Bronchial epithelial cell (primary cell): ENCODE measurements at places on chromosomes 5 and 9.

DNA sequence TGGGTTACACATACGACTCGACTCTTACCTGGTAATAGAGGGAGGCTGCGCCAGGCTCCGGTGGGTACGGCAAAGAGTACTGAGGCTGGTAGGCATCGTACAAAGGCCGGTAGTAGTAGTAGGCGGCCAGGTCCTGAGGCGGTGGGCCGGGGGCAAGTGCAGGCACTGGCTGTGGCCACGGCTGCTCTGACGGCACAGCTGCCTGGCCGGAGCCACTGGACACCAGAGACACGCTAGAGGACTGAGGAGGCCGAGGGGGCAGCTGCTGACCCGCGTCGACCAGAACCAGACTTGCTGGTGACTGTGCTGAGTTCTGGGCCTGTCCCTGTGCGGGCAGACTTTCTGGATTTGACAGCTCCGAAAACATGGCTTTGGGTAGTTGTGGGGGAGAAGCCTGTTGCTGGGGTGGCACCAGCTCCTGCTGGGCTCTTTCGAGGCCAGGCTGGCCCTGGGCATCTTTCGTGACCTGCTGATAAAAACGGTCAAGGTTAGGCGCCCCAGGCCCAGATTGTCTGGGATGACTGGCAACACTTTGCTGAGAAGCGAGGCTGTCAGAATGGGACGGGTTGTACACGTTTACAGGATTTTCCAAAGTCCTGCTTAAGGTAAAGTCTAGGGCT, 8.7 kb downstream of the SEC16A start:
- no peak for DNase-seq

DNA sequence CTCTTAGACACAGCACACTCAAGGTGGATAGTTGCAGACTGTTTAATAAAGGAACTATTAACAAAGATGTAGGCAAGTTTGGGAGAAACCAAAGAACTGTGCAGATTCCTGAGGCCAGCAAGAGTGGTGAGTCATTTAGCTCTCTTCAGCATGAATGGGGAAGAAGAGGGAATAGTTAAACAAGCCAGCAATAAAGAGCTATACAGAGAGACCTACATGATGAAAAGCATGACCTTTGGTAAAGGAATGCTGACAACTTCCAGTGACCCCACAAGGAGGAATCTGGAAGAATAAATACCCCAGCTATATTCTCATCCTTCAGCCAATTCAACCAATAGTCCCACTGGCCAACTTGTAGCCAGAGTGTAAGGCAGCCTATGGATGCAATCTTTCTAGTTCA, 706.0 kb upstream of the GRAMD2B start:
- peak; percentile 52 for DNase-seq

DNA sequence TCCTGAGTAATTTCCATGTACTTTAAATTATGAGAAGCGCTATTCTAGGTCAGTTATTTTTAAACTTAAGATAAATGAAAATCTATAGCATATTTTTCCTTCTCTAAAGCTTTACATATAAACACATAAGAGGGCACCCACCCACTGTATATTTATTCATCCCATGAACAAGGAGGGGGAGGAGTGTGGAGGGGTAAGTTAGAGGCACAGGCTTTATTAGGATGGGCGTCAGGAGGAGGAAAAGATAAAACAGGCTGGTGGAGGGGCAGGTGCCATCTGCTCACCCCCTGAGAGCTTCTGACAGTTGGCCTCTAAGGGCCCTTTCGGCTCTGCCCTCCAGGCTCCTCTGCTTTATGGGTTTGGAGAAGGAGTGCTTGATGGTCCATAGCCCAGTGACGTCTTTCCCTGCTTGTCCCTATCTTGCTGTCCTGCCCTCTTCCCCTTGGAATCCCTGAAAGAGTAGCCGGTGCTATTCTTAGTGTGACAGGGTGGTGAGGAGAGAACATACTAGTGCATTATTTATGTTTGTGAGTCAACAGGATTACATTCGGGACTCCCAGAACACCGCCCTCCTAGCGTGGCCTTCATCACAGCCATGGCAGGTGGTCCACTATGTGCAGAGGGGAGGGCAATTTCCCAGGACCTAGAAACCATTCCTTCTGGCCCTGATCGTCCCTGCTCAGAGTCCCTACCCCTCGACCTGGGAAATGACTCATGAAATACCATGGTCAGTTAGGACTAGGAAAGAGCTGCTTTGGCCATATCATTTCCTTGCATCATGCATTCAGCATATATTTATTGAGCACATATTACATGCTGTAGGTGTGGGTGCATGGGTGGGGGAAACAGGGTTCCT, 7.9 kb upstream of the SYNPO start:
- no peak for DNase-seq

DNA sequence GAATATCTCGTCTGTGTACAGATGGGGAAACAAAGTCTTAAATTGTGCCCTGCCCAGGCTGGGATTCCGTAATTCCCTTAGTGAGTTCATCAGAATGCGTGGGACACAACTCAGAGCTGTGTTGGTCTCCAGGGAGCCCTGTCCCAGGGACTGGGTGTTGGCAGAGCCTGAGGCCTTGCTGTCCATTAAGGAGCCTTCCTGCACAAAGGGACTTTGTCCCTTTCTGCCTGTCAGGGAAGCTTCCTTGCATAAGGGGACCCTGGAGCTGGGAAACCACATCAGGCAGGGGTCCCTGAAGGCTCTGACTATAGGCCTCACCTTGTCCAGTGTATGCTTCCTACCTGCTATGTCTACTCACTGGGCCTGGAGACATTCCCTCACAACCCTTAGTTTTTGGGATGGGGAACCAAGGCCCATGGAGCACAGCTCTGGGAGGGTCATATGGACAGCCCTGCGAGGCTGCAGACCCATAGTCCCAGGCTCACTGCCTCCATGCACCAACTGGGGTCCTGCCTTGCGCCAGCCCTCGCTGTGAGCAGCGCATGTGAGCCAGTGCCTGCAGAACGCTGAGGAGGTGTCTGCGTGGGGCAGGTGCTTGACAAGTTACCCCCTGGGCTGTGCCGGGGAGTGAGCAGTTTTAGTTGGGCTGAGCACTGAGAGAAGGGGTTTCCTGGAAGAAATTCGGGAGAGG, 1.6 kb downstream of the CARD19 start:
- DNase-seq: no peak

DNA sequence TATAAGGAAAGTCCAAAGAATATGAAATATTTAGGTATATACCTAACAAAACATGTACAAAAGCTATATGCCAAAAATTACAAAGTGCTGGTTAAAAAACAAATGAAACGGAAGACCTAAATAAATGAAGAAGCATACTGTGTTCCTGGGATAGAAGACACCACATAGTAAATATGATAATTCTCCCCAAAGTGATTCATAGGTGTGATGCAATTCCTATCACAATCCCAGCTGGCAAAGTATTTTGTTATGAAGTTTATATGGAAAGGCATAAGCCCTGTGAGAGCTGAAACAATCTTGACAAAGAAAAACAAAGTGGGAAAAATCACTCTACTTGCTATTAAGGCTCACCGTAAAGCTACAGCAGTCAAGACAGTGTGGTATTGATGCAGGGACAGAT, 2.6 kb upstream of the SMIM23 start:
- DNase-seq: peak; percentile 74

GRCh38 chr5:171961117-171961516, 45.3 kb downstream of the FBXW11 start:
- no peak for DNase-seq

DNA sequence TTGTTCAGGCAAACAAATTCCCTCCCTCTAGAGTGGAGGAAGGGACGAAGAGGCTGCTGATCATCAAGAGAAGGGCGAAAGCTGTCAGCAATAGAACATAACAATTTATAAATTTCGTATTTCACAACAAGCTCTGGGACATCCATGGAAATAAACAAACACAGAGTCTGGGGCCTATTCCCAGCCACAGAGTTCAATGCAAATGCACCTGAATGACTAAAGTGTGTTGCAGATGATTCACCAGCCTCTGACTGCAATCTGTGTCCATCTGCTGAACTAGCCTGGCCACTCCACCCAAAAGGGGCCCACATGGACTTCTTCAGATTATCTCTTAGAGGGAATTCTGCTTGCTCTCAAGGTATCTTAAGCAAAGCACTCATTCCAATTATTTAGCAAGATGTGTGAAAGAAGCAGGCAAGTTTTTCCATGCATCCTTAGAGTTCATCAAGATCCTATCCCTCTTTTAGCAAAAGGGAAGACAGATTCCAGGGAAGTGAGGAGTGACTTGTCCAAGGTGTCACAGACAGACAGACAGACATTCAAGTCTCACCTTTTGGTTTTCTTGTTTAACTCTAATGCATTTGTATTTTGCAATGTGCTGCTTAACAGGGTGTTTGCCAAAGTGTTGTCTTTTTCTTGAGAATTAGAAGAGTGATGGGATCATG, 307.8 kb upstream of the PAPPA start:
- peak; percentile 88 for DNase-seq

- DNase-seq: no peak
Observed at GRCh38 chr5:2136728-2137333, 254.1 kb upstream of the IRX4 start.

DNA sequence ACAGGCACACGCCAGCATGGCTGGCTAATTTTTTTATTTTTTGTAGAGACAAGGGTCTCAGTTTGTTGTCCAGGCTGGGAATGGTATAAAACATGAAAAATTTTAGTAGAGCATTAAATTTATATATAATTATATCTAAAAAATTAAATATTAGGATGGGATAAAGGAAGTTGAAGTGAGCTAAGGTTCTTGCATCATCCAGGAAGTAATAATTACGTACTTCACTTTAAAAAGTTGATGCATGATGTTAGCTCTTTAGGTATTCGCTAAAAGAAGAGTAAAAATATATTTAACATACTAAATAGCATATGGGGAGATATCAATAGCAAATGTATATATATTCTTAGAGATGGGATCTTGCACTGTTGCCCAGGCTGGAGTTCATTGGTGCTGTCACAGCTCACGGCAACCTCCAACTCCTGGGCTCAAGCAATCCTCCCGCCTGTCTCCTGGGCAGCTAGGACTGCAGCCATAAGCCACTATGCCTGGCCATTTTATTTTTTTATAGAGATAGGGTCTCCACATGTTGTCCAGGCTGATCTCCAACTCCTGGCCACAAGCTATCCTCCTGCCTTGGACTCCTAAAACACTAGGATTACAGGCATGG, 12.3 kb downstream of the DCAF10 start:
- no peak for DNase-seq

DNA sequence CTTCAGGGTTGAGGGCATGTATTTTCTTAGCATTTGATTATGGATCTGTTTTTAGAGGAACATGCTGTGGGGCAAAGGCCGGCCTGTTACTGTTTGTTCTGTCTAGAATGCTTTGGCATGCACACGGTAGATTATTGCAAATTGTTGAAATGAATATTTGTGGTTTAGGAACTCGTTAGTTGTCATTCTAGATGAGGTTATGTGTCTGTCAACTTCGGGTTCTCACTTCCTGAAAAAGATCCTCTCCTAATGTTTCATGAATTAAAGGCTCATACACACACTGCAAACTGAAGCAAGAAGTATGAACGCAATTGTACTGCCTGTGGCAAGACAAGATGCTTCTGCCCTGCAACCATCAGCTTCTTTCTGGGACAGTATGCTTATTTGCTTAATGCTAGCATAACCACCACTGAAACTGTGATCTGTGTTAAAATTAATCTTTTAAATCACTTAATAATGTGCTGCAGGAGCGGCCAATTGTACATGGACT, 99.6 kb downstream of the BASP1 start:
- peak; percentile 82 for DNase-seq

GRCh38 chr5:146291421-146292074, 47.1 kb upstream of the POU4F3 start:
- peak; percentile 51 for DNase-seq

- DNase-seq: peak; percentile 81
Observed at GRCh38 chr5:23727271-23727670, 219.9 kb downstream of the PRDM9 start.

DNA sequence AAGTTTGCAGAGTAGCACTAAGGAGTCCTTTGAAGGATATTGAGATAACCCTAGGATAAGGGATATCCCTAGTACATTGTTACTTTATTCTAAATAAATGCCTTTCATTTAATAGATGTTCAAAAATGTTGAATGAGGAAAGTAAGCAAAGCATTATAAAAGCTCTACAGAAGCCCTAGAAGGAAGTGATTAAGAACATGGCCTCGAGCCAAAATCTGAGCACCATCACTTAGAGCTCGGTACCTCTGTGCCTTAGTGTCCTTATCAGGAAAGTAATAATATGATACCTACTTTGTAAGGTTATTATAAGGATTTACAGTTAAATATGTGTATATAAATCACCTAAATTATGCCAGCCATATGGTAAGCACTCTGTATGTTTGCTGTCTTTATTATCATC, 242.6 kb downstream of the KIAA0825 start:
- DNase-seq: peak; percentile 59

DNA sequence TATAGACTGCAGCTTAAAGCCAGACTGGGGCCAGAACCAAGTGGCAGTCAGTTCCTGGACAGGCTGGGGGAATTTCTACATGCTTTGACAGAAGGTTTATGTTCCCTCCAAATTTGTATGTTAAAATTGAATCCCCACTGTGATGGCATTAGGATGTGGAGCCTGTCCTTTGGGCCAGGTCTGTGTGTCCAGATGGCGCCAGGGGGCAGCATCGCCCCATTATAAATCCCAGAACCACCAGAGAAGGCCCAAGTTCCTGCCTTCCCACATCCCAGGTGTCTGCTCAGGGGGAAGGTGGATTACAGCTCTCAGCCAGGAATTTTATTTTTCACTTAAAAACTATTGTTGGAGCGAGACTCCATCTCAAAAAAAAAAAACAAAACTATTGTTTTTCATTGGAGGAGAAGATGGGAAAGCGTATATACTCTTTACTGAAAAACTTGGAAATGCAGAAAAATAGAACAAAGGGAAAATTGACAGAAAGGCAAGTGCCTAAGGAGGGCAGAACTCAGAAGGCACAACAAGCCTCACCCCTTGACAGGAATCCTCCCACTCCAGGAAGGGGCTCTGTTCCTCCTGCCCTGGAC, 5.0 kb downstream of the IL3 start:
- DNase-seq: peak; percentile 63

- DNase-seq: peak; percentile 30
Observed at GRCh38 chr5:127386557-127386956, 96.0 kb downstream of the MEGF10 start.

DNA sequence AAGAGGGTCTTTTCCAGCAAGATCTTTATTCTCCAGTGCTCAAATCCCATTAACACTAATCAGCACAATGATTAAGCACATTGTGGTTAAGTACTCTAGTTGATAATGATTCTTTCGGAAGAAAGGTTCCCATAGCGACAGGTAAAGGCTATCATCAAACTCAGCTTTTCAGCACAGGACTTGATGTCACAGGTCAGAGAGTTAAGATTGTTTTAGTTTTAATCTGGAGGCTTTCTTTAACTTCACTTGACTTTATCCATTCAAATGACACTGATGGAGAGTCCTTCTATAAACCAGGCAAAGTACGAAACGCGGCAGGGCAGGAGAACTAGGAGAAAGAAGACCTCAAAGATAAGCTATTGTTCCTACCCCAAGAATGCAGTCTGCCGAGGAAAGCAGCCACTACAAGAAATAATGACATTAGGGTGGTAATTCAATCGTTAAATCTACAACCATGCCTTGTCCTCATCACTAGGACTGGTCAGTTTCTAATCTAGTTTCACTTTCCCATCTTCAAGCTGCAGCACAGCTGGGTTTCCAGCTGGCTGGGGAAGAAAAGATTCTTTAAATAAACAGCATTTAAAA, 4.6 kb downstream of the NRG2 start:
- no peak for DNase-seq
